ENCODE measurements at places on chromosomes 11 and 22. TPM values are rescaled to one million over a fixed set of nuclear protein-coding genes. Genes with fewer than 3 reads are reported as not detected.

The ARHGAP8 gene
- 3.2 TPM for total RNA-seq

The OR10A2 gene
- not detected for total RNA-seq

The RASSF10 gene
- total RNA-seq, result not detected

The BAIAP2L2 gene
- total RNA-seq, result 0.39 TPM

The NPTXR gene
- total RNA-seq, result 0.85 TPM

The BCO2 gene
- total RNA-seq, result 0.40 TPM

The LMO1 gene
- total RNA-seq, result not detected

The TTC28 gene
- total RNA-seq, result 1.9 TPM
